ENCODE measurements at places on chromosomes 3 and 15.

DNA sequence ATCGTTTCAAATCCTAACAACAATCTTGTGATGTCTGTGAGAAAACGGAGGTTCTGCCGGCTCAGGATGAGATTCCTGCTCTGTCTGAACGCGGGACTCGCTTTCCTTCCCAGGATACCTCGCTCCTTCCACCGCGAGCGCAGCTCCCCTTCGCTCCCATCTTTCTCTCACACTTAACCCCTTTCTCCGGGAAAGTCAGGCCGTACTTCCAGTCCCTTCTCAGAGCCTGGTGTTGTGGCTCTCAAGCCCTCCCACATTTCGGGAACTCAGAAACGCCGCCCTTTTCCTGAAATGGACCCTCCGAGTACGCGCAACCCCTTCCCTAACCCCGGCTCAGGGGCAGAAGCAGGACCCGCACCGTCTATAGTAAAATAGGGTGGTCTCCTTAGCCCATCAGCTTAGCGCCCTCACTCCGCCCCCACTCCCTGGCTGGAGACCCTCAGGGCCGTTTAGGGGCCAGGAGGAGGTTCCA lies 378 bp upstream of the FEM1B start:
- DNase-seq, result no peak

DNA sequence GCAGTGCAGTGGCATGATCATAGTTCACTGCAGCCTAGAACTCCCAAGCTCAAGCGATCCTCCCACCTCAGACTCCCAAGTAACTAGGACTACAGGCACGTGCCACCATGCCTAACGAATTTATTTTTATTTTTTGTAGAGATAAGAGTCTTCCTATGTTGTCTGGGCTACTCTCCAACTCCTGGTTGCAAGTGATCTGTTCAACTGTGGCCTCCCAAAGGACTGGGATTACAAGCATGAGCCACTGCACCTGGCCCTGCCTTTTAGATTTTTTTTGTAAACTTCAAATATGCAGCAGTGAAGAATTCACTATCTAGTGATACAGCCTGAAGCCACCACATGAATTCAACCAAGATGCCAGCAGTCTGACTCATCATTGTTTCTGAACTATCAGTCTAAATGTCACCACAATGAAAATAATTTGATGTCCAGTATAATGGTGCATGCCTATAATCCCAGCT lies 32.7 kb downstream of the UBXN7 start:
- DNase-seq, result no peak

DNA sequence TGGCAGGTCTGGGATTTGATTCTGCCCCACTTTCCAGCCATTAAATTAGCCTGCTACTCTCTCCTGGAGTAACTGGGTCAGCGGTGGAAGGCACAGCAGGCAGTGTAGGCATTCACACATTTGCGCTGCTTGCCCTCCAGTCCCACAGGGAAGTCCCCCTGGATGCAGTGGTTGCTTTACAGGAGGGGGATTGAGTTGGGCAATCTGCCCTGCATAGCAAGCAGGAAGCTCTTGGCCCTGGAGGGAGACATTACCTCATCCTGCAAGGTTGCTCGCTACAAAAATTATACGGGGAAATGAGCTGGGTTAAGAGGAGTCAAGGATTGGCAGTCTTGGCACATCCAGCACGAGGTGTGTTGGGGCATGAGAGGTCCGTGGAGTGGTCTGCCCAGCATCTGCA lies 14.8 kb downstream of the MCM2 start:
- DNase-seq, result no peak

DNA sequence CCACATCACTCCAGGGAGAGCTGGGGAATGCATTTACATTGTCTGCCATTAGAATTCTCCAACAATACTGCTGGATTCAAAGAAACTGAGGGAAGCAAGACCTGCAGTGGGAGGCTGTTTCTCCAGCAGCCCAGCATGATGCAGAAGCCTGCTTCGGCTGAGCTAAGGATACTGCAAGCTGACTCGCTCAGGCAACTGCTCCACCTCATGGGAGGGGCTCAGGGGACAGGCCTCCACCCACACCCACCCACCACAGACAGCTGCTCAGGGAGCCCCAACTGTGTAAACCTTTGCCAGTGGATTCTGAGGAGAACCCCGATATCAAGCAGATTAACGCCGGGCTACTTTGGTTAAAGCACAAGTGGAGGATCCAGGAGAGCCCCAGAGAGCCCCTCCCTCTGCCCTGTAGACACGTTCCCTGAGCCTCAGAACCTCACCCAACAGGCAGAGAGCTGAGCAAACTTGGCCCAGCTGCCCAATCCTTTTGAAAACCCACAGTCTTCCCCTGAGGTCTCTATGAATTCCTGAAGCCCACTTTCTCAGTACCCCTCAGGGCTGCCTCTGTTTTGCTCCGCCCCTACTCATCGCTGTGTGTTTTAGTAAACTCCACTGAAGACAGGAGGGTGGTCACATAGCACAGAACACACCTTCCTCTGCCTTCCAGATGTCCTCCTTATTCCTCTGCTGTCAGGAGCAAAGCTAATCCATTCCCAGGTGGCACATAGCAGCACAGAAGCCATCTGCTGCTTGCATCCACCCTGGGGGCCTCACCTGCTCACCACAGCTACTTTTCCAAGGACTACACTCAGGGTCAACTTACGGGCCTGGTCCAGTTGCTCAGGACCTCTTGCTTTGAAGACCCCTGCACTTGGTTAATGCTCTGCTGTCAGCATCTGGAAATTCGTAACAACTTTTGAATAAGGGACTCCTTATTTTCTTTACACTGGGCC lies 269.0 kb downstream of the ABHD5 start:
- no peak for DNase-seq

DNA sequence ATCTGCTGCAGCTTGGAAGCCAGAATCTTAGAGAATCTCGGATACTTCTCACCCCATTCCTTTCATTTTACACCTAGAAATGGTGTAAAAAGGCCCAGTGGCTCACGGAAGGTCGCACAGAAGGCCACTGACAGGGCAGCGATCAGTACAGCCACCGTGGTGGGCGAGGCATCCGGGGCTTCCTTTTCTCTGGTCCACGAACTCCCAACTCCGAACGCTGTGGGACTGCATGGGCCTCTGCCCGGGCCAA lies 36.3 kb upstream of the POLG start:
- no peak for DNase-seq

- no peak for DNase-seq
Observed at GRCh38 chr15:78691167-78691850, 50.3 kb upstream of the CHRNB4 start.

GRCh38 chr15:28182216-28182615 lies 83.1 kb upstream of the OCA2 start:
- no peak for DNase-seq

DNA sequence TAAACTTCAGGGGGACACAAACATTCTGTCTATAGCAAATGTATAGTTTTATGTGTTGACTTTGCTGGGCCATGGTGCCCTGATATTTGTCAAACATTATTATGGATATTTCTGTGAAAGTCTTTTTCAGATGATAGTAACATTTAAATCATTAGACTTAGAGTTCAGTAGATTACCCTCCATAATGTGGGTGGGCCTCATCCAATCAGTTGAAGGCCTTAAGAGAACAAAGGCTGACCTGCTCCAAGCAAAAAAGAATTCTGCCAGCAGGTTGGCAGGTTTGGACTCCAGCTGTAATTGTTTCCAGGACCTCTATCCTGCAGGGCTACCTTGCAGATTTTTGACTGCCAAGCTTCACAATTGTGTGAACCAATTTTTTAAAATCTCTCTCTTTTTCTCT lies 1250.9 kb downstream of the ROBO1 start:
- DNase-seq, result no peak

- DNase-seq, result no peak
Observed at GRCh38 chr3:171747223-171747920, 62.9 kb downstream of the PLD1 start.

- DNase-seq, result no peak
Observed at GRCh38 chr3:142975316-142975995, 12.0 kb upstream of the PAQR9 start.

DNA sequence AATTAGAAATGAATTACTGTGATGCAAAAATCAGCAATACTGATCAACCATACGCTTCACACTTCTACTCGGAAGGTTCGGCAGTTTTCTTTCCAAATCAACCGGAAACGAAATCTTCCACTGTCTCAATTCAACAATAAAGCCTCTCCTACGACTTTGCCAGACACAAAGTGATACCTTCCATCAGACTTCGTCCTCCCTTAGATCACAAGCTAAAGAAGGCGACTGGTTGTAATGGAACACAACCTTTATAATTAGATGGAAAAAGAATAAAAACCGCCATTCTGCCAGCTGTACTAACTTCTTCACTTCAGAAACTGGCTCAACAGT lies 618 bp downstream of the PARL start:
- no peak for DNase-seq

Data from CD4-positive, alpha-beta T cell treated with Interleukin-6 at 100 ng/mL for 8 hours (primary cell).